ENCODE measurements at places on chromosomes 4 and X.

- no peak for DNase-seq
These were observed 275.0 kb upstream of the CLNK start for GRCh38 chr4:10959586-10959985.

DNA sequence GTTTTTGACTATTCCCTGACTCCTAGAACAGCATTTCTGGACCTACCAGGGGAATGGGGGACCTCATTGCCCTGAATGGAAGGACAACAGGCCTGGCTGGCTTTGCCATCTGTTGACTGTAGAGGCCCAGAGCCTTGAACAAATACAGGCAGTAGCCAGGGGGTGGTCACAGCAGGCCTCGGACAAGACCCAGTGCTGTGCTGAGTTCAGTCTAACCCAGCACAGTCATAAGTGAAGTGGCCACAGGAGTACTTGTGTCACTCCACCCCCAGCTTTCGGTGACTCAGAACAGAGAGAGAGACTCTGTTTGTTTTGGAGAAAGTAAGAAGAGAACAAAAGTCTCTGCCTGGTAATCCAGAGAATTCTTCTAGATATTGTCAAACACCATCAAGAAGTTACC is 310.0 kb downstream of the PRR32 start:
- no peak for DNase-seq

DNA sequence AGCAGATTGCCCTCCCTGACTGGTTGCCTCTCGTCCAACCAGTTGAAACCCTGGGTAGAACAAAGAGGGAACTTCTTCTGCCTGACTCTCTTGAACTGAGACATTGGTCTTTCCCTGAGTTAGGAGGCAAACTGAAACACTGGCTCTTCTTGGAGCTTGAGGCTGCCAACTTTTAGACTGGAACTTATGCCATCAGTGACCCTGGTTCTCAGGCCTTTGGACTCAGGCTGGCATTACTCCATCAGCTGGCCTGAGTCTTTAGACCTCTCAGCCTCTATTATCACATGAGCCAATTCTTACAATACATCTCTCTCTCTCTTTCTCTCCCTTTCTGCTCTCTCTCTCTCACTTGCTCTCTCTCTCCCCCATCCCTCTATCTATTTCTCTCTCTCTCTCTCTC is 86.4 kb downstream of the EMCN start:
- no peak for DNase-seq

GRCh38 chrX:68699960-68700746 is 52.7 kb downstream of the STARD8 start:
- no peak for DNase-seq

DNA sequence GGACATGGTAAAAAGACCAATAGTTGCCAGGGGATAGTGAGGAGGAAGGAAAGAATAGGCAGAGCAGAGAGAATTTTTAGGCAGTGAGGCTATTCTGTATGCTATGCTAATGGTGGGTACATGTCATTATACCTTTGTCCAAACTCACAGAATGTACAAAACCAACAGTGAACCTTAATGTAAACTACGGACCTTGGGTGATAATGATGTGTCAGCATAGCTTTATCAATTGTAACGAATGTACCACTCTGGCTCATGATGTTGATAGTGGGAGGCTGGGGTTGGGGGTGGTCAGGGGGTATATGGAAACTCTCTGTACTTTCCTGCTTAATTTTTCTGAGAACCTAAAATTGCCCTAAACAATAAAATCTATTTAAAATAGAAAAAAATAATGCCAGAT is 37.7 kb upstream of the ACSL4 start:
- DNase-seq: no peak

DNA sequence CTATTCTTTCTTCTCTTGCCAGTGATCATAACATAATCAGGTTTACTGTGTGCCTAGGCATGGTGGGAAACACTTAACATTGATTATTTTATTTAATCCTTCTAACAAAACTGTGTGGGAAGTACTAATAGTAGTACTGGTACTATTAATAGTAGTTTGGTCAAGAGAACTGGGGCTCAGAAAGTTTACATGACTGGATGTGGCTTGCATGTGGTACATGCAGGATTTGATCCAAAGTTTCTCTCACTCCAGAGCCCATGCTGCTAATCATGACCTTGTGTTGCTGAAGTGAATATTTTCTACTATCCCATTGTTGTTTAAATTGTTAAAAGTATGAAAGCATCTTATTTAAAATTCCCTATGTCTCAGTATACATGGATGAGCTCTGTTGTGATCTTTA is 78.4 kb downstream of the TMEM164 start:
- DNase-seq: no peak

DNA sequence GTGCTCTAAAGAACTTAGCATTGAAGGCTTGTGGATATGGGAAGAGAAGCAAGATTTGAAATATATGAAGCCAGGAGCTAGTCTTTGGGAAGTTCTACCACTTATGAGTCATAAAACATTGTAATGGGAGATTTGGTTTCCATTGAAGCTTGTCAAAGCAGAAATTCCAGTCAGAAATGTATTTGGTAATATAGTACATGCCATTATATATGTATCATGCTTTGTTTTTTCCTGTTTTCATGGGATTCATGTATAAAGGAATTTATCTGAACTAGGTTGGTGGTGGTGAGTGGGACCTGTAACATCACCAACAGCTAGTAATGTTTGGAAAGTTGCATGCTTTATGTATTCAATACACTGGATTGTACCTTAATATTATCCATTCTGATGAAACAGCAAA is 14.6 kb upstream of the DCAF8L2 start:
- DNase-seq: no peak

- no peak for DNase-seq
These were observed 8.8 kb downstream of the C4orf50 start for GRCh38 chr4:6009452-6009851.

GRCh38 chrX:87583679-87584078 is 66.1 kb downstream of the KLHL4 start:
- DNase-seq: peak; percentile 41

- DNase-seq: no peak
These were observed 33.7 kb upstream of the MSL3 start for GRCh38 chrX:11724122-11725017.

- DNase-seq: peak; percentile 13
These were observed 836.6 kb upstream of the PRKX start for GRCh38 chrX:4550018-4550417.

DNA sequence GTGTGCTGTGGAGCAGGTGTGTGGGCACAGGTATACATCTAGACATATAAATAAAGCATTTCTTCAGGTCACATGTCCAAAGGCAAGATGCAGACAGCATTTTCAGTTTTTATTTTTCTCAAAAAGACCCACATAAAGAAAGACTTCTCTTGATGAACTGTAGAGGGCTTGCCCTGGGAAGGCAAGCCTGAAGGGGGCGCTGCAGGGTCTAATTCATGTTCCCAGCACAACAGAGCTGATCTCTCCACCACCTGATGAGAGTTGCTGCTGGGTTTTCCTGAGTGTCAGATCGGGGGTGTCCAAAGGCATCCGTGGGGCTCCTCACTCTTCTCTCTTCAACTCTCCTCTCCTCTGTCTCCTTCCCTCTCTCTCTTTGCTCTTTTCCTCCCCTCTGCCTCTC is 26.6 kb downstream of the ADRA2C start:
- DNase-seq: peak; percentile 67

GRCh38 chr4:40373636-40374035 is 38.5 kb downstream of the CHRNA9 start:
- DNase-seq: no peak

DNA sequence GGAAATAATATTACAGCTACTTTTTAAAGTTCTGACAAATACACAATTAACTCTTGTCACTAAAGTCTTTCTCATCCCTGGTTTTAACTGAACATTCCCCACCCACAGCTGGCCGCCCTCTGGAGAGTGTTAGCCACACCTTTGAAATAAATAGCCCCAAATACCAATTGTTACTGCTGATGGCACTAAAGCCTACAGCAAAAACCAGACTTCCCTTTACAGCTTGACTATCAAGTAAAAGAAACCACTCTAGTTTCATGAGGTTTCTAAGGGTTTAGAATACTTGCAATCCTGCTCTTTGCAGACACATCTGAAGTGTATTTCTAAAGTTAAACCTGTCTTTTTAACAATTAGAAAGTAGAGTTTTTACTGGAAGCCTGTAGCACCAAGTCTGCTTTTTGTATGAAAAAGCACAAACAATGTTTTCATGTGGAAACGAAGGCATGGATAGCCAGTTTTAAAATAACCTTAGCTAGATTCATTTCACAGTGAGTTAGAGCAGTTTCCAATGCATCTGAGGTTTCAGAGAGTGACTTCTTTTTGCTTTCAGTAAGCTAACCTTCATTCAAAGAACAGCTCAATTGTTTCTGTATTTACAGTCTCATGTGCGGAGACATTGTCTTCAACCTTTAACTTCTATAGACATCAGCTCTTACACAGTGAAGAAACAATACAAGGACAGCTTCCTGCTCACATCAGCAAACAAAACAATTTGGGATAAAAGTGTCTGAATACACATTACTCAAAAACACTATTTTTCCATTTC is 164.8 kb upstream of the VEGFC start:
- no peak for DNase-seq

- DNase-seq: no peak
These were observed 34.5 kb upstream of the FAM9C start for GRCh38 chrX:13078739-13079444.

DNA sequence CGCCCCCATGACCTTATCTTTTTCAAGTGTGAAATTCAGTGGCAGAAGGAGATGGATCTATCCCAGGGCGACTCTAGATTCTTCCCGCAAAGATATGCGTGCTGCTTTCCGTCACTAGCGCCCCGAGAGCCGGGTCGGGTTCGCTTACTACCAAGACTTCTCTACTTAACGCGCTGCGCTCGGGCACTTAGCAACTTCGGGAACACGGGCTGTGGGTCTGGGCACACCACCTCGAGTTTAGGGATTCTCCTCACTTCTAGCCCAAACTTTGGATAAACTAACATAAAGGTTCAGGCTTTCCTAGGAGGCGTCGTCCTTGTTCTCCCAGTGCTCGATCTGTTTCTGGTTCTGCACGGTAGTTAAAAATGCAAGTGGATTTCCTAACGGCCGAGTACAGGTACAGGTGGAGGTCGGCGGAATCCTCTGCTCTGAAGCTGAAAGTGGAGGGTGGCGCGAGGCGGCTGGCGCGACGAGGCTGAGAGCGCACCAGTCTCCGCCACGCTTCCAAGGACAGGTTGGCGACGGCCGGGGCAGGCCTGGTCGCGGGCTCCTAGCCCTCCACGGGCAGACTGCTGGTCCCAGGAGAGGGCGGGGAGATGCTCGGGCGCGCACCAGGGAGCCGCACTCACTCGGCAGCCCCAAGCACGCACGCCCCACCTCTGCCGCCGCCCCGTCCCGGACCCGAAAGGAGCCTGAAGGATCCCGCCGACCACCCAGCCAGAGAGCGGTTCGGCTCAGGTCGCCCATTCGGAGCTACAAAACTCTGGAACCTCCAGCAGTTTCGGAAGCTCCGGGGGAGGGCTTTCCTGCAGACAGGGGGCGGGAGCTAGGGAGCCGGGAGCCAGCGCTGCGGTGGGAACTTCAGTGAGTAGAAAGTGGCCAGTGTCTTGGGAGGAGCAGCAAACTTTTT is 100.8 kb upstream of the TENM3 start:
- no peak for DNase-seq

GRCh38 chr4:84718699-84719098 is 135.8 kb downstream of the CDS1 start:
- DNase-seq: no peak

DNA sequence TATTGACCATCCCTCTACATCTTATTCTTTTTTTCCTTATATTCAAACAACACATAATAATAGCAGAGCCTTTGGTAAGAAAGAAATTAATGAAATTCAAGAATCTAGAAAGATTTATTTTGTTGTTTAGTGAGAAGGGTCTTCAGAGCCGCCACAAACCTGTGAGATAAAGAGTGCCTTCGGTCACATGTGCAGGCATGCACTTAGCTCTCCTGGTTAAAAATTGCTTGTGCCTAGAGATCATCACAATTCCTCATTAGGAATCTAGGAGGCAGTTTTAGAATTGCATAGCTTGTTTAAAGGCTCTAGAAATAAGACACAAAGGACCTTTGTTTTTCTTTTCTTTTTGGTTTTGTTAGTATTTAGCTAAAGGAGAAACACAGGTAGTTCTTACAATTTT is 1948.4 kb upstream of the IGFBP7 start:
- DNase-seq: no peak

DNA sequence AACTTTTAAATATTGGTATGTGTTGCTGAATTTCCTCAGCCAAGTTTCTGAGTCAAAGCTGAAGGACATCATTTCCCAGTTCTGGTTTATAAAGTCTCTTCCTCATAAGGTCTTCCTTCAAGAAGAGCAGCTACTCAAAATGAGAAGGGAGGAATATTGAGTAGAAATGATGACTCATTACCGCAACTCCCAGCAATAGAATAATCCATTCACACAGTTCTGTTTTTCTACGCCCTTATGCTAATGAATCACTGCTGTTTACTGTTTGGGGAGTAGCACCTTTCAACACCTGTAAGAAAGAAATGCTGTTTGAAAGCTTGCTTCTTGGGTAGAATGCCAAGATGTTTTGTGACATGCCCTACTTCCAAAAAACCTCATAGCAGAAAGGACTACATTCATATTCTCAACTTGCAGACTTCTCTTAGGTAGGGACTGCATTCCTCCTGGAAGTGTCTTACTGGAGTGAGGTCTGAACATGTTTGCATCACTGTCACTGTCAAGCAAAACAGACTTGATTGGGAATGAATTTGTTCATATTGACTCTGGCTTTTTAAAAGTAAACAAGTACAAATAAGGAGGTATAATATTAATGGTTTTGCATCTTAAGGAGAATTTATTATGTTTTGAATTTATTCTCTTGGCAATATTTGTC is 147.2 kb upstream of the BANK1 start:
- DNase-seq: no peak

GRCh38 chr4:22187203-22187820 is 238.7 kb upstream of the KCNIP4 start:
- DNase-seq: no peak

- DNase-seq: no peak
These were observed 20.3 kb downstream of the KLF3 start for GRCh38 chr4:38684271-38684670.

DNA sequence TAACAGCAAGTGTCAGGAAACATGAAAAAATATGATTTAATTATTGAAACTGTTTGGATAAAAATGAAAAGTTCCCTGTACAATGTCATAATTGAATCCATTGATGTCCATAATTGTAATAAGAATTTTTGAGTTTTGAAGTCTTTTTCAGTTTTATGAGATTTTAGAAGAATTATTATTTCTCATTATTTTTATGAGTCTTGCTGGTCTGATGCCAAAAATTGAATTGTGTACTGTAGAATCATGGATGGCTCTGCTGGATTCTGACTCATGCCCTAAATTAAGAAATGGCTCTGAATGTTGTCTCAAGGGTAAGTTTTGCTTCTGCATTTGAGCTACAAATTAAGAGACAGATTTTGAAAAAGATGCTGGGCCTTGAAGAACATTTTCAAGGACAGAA is 132.8 kb upstream of the MAP9 start:
- DNase-seq: no peak

DNA sequence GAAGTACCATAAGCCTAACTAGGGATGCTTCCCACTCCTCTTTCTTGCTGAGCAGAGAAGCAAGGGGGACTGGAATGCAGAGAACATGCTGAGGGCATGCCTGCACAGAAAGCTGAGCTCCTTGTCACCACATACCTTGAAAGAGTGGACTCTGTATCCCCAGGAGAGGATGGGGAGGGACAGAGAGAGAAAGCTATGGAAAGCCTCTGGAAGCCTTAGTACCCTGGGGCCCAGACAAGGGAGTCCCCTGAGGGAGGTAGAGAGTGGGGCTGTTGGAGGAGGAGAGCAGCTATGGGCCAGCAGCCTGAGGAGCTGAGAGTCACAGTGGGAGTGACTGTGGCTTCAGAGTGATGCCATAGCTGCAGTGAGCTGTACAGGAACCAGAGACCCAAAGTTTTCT is 77.9 kb downstream of the RTL9 start:
- DNase-seq: no peak

GRCh38 chrX:45428831-45429230 is 228.2 kb upstream of the DIPK2B start:
- no peak for DNase-seq
